ENCODE measurements at places on chromosomes 5 and 9.

DNA sequence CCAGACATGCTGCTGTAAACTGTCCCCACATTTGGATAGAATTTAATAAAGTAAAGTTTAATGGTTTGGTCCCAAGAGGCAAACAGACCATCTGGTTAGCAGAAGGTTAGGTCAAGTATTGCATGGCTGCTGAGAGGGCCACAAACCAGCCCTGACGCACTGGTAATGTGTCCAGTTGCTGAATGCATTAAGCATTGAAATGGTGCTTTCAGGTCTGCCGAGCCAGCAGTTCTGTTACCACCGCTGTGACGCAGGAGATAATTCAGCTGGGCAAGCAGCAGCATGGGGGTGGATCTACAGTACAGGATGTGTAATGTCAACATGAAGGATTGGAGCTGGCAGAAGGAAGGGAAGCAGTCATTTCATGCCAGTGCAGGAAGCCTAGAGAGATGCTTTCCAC lies 16.0 kb downstream of the ZNF462 start:
- DNase-seq: peak; percentile 16

DNA sequence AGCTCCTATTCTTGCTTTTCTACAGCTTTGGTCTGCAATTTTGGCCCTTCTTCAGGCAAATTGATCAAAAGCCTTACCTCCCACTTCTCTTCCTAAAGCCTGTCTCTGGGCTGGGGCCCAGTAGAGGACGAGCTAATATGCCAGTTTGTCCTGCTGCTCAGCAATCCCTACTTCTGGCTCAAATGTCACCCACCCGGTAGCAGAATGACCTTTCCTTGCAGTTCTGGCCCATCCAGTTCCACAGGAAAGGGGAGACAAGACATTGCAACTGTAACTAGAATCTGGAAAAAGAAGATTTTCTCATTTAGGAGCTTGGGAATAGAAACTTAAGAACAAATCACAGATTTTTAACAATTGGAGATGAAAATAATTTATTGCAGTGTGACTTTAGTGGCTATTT lies 261.5 kb downstream of the RAB3C start:
- DNase-seq: no peak

DNA sequence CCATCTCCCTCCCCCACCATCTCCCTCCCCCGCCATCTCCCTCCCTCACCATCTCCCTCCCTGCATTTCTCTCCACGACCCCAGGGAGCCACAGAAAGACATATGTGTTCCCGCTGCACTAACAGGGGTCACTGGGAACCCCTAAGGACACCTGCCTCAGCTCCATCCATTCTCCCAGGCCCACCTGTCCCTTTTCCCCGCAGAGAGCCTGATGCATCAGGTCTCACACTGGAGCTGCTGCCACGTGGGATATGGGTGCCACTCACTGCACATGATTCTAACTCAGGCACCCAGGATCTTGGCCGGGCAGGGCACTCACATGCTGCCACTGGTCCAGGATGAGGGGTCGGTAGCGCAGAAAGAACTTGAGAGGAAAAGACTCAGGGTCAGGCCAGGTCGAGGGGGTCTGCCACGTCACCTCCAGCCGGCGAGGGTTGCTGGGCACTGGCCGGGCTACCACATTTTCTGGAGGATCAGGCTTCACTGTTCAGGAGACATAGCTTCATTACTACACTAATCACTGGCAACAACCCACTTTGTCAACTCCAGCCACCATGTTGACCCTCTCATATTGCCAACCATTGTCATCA lies 33.2 kb upstream of the ENHO start:
- DNase-seq: no peak

GRCh38 chr5:146052780-146053179 lies 52.6 kb downstream of the PLAC8L1 start:
- DNase-seq: no peak

DNA sequence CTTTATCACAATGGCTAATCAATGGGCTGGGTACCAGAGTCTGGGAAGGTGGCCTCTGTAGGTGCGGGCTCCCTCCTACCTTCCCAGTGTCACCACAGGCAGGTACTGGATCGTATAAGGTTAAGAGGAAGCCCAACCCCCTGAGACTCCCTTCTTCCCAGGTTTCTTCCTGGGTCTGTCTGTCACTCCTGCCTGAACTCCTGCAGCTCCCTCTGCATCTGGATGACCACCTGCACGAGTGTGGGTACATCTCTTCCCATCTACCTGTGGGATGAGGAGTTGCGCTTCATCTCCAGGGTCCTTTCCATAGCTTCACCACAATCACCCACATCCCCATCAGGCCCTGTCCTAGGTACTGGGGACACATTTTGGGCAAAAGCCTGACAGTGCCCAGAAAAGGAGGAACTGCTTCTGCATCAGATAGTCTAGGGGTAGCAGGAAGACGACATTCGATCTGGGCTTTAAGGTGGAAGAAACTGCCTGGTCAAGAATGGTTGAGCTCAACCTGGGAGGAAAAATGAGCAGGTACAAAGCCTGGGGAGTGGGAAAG lies 112.2 kb upstream of the ALDH1B1 start:
- DNase-seq: no peak

GRCh38 chr5:130720355-130720754 lies 444.7 kb downstream of the HINT1 start:
- DNase-seq: no peak

GRCh38 chr5:132429463-132430440 lies 60.2 kb downstream of the SLC22A5 start:
- DNase-seq: no peak

- no peak for DNase-seq
These were observed 129.7 kb downstream of the CEMIP2 start for GRCh38 chr9:71638627-71639026.

DNA sequence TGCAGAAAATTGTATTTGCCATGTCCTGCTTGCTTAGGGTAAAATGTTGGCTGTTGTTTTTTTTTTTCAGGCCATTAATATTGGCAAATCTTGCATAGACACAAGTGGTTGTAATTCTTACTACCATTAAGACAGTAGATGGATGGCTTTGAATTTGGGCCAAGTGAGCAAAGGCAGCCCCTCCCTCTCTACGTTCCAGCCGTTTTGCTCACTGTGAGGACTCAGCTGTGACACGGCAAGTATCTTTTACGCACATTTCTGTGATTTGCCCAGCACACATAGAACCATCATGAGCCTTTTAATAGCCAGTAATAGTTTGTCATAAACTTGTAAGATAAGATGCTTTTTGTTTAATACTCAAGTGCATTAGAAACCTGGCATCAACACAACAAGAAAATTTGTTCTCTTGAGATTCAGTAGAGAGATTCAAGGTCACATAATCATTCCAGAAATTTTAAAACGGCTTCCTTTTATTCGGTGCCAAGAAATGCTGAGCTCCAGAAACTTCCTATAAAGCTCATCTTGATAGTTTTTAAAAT lies 205.2 kb upstream of the ADCY2 start:
- no peak for DNase-seq

- DNase-seq: no peak
These were observed 157.5 kb downstream of the MACROH2A1 start for GRCh38 chr5:135241536-135241935.

DNA sequence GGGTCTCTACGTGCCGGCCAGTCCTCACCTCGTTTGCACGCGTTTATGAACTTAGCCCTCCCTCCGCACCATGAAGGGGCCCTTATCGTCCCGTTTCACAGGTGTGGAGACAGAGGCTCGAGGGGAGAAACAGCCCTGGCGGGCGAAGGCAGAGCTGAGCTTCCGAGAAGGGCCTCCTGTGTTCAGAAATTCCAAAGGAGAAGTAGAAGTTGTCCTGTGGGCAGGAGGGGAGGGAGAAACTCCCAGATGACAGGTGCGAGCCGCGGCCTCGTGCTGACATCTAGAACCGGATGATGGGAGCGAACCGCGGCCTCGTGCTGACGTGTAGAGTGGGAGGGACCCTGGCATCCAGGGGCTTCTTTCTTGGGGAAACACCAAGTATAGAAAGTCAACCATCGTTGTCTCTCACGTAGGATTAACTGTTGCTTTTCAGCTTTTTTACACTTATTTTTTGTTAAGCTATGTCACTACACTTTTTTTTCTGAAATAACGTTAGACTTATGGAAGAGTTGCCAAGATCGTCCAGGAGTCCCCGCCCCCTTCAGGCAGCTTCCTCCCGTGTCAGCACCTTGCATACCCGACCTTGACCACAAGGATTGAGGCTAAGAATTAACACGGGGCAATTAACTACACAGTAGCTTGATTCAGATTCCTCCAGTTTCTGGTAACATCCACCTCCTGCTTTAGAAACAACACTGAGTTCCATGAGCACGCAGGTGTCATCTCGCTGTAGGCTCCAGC lies 42.8 kb upstream of the NKD2 start:
- no peak for DNase-seq

GRCh38 chr5:82792096-82792495 lies 285.1 kb downstream of the TMEM167A start:
- DNase-seq: no peak

DNA sequence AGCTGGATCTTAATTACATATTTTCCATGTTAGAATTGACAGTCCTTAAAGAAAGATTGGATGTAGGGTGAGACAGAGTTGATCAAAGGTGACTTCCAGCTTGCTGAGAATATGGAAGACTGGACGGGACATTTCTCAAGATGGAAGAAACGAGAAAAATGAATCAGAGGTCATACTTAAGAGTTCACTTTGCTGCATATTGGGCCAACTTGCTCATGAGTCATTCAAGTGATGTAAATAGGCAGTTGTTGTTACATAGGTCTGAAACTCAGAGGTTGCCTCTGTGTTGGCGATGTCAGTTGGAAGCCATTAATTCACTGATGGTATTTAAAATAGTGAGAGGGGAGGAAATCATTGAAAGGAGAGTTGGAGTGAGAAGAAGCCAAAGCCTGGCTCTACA lies 132.8 kb downstream of the CD180 start:
- no peak for DNase-seq

- DNase-seq: no peak
These were observed 48.9 kb downstream of the WDR70 start for GRCh38 chr5:37428044-37428443.

DNA sequence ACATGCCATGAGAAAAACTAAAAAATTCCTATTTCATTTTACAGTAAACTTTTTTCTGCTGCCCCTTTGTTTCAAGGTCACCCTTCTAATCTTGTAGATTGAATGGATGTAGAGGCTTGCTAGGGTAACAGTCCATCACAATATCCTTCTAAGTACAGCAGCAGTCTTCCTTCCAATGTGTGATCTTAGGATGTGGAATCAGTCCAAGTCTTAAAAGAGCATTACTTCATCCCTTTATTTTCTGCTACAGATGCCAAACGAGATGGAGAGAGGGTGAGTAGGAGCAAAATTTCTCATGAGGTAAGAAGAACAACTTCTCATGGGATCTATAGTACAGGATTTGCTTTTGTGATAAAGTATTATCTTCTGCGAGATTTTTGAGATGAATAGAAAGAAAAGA lies 704 bp upstream of the IL33 start:
- DNase-seq: no peak
